CD4-positive, alpha-beta T cell treated with Interleukin-4 for 1 hour (primary cell): ENCODE measurements at places on chromosomes 7 and 10.

- no peak for DNase-seq
Observed at GRCh38 chr7:100685631-100686145, 8.4 kb downstream of the GIGYF1 start.

GRCh38 chr7:148180075-148180474 lies 410.5 kb upstream of the C7orf33 start:
- DNase-seq, result no peak

GRCh38 chr10:49418328-49418727 lies 22.4 kb upstream of the DRGX start:
- DNase-seq, result no peak

DNA sequence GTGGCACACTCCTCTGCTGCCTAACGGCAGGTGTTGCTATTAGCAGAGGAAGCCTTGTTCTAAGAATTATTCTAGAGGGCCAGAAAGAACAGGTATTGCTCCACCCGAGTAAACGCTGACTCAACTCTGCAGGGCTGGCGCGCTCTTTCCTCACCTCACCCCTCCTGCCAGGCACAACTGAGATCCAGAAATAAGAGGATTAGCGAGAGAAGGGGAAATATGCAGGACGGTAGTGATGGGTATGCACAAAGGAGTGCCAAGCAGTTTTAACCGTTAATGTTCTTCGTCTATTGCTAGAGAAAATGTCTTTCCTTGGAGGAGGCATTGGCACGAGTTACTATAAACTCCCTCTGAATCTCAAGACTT lies 369 bp upstream of the SCIN start:
- no peak for DNase-seq

- no peak for DNase-seq
Observed at GRCh38 chr7:37728747-37729146, 45.2 kb downstream of the GPR141 start.

- DNase-seq, result no peak
Observed at GRCh38 chr7:37709631-37710509, 26.3 kb downstream of the GPR141 start.

GRCh38 chr7:4470246-4470645 lies 211.8 kb upstream of the FOXK1 start:
- no peak for DNase-seq

DNA sequence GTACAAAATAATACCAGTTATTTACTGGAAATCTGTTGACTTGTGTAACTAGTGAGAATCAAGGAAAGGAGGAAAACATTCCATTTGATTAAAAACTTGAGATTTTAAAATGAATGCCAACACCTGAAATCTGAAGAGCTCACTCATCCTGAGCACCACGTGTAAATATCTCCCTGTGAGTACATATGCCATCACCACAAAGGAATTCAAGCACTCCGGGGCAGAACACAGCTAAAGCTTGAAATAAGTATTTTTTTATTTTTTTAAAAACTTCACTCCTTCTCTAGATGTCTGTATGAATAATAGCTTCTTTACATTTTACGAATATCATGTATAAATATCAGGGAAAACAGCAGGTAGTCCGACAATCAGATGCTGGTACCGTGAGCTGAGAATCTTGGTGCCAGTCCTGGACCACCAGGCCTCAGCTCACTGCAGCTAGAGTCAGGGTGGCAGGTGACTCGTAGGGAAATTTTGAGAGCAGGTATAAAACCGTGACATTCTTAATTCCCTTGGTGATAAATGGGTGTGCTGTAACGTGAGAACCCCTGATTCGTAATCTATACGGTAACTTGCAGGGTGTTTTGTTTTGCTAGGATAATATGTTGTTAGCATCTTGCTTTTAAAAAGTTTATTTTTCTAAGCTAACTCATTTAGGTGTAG lies 12.7 kb downstream of the LMTK2 start:
- no peak for DNase-seq

GRCh38 chr7:4681218-4681851 lies 760 bp upstream of the FOXK1 start:
- DNase-seq, result no peak

DNA sequence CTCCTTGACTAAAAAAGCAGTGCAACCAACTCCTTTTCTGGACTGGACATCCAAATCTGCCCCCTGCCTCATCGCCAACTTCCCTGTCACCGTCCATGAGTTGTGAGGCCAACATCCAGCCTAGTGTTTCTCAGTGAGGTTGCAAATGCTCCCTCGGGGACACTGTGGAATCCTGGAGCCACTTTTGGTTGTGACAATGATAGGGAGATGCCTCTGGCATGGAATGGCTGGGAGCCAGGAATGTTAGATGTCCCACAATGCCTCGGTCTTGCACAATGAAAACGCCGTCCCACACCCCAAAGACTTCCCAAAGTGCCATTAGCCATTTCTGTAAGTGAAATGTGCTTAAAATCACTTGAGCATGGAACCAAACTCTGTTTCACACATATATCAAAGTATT lies 105.2 kb downstream of the OSBPL3 start:
- no peak for DNase-seq

GRCh38 chr10:74877898-74878297 lies 51.5 kb downstream of the KAT6B start:
- no peak for DNase-seq

DNA sequence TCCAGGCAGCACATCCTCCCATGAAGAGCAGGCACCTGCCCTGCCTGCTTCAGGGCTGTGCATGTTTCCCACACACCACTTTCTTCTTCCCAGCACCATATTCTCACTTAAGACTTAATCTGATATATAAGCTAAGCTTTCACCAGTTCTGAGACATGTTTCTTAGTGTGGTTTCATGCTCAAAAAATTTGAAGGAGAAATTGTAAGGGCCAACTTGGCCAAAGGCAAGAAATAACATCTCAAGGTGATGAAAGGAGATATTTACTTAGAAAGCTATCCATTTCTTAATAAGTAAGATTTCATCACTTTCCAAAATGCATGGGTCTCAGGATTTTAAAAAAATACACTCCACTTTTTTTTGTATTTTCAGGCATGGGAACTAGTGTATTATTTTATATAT lies 468.1 kb upstream of the AKR1E2 start:
- no peak for DNase-seq

- DNase-seq, result no peak
Observed at GRCh38 chr10:44398271-44398670, 13.4 kb upstream of the CXCL12 start.

DNA sequence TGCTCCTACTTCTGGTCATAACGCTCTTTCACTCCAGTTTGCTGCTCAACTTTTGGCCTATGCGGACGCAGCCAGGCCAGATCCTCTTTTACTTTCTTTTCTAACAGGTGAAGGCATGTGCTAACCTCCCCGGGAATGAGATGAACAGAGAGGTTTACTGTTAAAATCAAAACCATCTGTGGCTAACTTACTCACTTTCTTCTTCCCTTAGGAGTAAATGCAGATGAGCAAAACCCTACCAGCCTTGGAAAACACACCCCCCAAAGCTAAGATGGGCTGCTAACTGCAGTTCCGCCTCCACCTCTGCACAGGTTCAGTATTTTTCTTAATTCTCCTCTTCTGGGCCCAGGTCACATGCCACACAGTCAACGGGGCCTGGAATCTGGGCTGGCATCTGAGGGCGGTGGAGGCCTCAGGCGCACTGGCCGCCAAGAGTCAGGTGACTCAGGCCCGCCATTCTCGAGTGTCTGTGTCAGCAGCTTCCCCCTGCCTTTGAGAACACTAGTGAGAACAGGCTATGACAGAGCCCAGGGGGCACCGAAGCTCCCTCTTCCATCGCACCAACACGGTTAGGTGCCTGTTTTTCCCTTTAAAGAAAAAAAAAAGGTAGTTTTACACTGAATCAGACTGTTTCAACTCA lies 11.1 kb downstream of the FAM53B start:
- DNase-seq, result no peak

- no peak for DNase-seq
Observed at GRCh38 chr10:129046065-129046681, 420.9 kb upstream of the MGMT start.

GRCh38 chr7:136229790-136230189 lies 252.6 kb upstream of the MTPN start:
- no peak for DNase-seq

DNA sequence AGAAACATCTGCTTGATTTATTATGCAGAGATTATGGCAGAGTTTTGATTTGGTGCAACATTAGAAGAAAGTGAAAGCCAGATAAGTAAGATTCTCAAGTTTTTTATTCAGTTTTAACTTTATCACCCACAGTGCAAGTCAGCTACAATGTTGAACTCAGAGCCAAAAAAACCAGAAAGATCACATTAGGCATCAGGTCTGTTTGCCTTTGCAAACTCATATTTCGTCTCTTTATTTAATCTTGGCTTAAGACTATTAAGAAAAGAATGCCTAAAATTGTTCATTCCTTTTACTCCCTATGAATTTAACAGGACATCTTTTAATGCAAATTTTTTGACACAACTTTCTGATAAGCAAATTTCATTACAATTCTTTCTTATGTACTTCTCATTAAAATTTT lies 76.0 kb upstream of the TMEM26 start:
- no peak for DNase-seq

DNA sequence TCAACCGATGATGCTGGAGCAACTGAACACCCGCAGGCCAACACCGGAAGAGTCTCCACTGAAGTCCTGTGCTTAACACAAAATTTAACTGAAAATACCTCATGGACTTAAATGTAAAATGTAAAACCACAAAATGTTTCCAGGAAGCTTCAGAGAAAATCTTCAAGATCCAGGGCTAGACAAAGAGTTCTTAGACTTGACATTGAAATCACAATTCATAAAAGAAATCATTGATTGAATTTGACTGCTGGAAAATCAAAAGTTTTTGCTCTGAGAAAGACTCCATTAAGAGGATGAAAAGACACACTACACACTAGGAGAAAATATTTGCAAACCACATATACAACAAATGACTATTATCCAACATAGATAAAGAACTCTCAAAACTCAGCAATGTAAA lies 234.7 kb upstream of the PPP2R2D start:
- no peak for DNase-seq

- no peak for DNase-seq
Observed at GRCh38 chr7:133491846-133492652, 239.2 kb downstream of the EXOC4 start.

GRCh38 chr10:111344804-111345203 lies 268.0 kb downstream of the ADRA2A start:
- no peak for DNase-seq

GRCh38 chr7:150964593-150965111 lies 13.5 kb downstream of the KCNH2 start:
- DNase-seq, result no peak

- DNase-seq, result no peak
Observed at GRCh38 chr7:75055155-75055554, 18.4 kb downstream of the RCC1L start.

DNA sequence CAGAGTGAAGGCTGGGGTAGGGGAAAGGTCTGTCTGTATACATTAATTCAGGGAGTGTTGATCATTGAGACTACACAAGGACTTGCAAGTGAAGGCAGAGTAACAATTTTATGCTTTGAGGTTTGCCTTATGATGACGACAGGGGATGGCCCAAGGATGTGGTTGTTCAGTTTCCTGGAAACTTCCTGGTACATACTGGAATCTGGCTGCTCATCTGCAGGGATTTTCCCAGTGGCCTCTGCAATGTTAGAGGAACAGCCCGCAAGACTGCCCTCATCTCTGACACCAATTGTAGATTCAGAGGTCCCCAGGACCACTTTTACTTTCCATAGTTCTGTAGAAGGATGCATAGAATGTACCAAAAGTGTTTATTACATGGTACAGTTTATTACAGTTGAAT lies 189.6 kb downstream of the TMEM178B start:
- DNase-seq, result no peak

DNA sequence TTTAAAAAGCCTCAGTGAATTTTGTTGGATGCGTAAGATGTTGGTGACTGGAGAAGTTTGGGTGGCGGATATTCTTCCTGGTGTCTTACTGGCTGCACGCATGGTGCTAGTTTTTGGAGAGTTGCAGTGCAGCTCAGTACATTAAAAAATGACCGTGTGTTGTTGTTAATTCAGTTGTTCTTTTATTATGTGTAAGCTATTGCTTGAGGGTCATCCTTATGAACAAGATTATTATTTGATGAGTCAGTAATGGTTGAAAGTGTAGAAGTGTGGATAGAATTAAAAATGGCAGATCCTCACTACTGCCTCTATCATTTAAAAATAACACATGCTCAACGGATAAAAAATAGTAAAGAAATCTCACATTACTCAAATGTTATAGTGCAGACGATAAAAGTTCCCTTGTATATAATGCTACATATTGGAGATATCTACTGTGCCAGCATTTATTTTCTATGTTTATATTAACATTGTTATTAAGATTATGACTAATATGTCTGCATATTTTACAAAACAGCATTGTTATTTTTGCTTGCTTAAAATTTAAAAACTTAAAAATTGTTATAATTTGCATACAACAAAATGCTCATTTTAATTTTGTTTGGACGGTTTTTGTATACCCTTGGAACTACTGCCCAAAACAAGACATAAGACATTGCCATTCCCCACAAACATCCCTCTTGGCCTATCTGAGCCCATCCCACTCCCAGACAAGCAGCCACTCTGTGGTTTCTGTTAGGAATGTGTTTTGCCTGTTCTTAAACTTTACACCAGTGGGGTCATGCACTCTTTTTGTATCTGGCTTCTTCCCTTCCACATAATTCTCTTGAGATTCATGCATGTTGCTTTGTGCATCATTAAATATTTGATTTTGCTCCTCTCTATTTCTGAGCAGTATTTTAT lies 142.0 kb downstream of the DOCK1 start:
- no peak for DNase-seq

- no peak for DNase-seq
Observed at GRCh38 chr7:10429511-10429910, 544.2 kb upstream of the PHF14 start.
